Spleen (tissue), 13 donors: ENCODE measurements at places on chromosomes 1 and 21.

GRCh38 chr1:225695578-225696337 is 42.8 kb upstream of the ENAH start:
- no peak for DNase-seq

GRCh38 chr1:51631747-51632146 is 14.9 kb downstream of the OSBPL9 start:
- no peak for DNase-seq

GRCh38 chr1:109790735-109791494 is 27.2 kb upstream of the EPS8L3 start:
- DNase-seq: peak; percentile 94

GRCh38 chr1:231653632-231654031 is 27.0 kb downstream of the DISC1 start:
- DNase-seq: no peak

DNA sequence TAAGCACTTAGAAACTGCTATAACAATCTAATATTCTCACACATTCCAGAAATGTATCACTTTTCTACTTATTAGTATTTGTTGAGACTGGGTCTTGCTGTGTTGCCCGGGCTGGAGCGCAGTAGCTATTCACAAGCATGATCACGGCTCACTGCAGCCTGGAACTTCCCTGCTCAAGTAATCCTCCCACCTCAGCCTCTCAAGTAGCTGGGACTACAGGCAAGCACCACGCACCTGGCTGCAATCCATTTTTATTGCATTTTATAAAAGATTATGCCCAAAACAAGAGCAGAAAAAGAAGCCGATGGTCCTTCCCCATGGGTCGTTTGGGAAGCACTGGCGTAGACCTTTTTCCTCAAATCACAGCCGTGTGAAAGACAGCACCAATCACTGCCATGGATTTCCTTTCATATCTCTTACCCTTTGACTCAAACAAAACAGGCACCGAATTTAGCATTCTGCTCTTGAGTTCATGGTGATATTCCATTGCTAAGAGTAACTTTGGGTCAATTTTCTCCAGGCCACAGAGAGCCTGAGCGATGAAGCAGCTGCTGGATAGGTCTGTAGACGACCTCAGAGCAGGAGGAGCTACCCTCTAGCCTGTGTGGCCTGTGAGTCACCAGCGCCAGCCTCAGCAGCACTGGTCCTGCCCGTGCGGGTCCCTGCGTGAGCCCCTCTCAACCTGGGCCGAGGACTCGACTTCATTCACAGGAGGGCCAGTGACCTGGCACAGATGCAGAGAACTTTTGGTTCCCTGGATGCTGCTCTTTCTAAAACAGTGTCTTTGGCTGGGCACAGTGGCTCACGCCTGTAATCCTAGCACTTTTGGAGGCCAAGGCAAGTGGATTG is 80.8 kb downstream of the PIK3CD start:
- DNase-seq: no peak

GRCh38 chr1:190754666-190755065 is 277.0 kb upstream of the BRINP3 start:
- DNase-seq: no peak

DNA sequence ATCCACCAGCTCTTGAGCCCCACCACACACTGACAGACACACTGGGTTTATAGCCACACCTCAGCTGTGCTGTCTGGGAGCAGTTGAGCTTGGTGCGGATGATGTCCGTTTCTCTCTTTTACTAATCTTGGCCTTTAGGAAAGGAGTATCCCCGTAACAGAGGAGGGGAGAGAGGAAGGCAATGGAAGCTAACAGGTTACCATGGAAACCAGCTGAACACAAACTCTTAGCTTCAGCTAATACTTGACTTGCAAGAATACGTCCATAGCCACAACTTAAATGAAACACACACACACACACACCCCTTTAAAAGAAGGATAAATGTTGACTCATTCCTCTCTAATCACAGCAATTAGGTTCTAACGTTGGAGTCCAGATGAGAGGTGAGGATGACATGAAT is 28.0 kb upstream of the LRRN2 start:
- DNase-seq: no peak

- DNase-seq: no peak
Measured at GRCh38 chr21:14353726-14354125, 29.2 kb downstream of the HSPA13 start.

DNA sequence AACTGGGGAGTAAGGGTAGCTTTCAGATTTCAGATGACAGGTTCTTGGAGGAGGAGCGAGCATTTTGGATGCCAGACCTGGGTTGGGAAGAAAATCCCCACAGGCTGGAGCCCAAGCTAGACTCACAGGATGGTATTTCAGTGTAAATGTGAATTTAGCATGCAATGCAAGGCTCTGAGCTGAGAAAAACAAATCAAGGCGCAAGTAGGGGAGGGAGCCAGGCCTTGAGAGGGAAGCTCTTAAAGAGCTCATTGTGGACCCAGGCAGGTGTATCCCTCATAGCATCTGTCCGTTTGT is 386.1 kb downstream of the MATN1 start:
- DNase-seq: no peak

GRCh38 chr1:222096883-222097282 is 355.0 kb upstream of the DUSP10 start:
- DNase-seq: no peak

GRCh38 chr1:161727256-161727924 is 6.0 kb downstream of the FCRLB start:
- no peak for DNase-seq

- no peak for DNase-seq
Measured at GRCh38 chr21:34126269-34126668, 52.9 kb downstream of the MRPS6 start.

DNA sequence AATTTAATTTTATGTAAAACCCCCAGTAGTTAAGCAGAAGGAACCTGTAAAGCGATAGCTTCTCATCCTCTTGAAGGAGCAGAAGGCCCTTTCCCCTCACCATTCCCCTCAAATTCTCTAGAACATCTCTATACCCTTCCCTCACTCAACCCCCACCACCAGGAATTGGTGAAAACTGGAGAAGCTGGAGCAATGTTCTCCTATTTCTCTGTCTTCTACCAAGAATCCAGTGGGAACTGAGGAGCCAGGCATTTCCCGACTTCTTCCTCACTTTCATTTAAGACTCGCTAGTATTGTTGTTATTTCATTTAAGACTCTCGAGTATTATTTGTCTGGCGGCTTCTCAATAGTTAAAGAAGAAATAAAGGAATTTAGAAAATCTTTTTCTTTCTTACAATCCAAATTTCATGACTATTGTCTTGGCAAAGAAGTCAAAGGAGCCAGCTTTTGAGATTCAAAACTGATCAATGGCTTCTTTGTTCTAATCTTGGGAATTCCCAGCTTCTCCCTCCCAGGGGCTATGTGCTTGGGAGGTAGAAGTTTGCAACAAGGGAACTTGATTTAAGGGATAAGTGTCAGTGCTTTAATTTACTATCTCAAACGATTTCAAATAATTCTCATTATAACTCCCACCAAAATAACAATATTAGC is 253.3 kb upstream of the ADGRL2 start:
- DNase-seq: no peak

- DNase-seq: no peak
Measured at GRCh38 chr1:81287411-81288080, 513.2 kb upstream of the ADGRL2 start.

DNA sequence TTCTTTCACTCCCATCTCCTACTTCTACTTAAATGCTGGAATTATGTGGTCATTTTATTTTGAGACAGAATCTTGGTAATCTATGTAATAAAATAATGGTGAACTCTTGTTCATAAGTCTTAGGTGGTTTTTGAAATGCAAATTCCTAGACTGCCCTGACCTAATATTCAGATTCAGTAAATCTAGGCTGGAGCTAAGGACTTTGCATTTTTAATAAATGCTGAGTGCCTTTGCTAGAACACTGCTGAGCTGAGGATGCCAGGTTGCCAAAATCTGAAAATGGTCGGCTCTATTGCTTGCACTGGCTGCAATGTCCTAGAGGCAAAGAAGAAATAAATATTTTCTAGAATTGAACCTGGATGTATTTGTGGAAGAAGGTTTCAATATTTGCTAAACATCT is 187.4 kb downstream of the HMCN1 start:
- no peak for DNase-seq

- no peak for DNase-seq
Measured at GRCh38 chr1:208933984-208934525, 649.5 kb upstream of the CAMK1G start.

DNA sequence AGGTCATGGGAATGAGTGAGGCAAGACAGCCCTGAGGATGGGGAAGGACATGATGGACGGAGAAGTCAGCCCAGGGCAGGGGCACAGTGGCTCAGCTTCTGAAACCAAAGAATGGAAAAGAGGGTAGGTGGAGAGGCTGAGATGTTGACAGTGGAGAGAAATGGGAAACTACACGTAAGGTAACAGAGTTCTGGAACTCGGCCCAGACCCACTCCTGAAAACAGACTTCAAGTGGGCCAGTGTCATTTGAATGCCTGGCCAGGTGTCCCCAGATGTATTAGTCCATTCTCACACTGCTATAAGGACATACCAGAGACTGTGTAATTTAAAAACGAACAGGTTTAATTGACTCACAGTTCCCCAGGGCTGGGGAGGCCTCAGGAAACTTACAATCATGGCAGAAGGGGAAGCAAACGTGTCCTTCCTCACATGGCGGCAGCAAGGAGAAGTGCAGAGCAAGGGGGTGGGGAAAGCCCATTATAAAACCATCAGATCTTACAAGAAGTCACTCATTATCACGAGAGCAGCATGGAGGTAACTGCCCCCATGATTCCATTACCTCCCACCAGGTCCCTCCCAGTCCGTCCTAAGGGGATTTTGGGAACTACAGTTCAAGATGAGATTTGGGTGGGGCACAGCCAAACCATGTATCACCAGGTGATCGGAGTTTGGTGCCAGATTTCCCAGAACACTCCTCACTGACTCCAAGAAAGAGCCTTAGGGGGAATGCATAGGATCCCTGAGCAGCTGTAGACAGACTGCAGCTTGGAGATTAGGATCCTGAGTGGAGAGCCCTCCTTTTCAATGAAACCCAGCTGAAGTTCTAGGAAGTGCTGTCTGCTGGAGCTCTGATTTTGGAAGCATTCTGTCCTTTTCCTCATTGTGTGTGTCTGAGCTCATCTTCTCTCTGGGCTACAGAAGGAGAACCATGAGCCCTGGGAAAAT is 40.3 kb downstream of the FHAD1 start:
- DNase-seq: no peak

- no peak for DNase-seq
Measured at GRCh38 chr1:43241413-43241836, 28.4 kb upstream of the TMEM125 start.

- no peak for DNase-seq
Measured at GRCh38 chr1:76491737-76492136, 375.5 kb upstream of the ST6GALNAC5 start.

GRCh38 chr1:115648717-115649691 is 7.2 kb downstream of the VANGL1 start:
- DNase-seq: no peak

DNA sequence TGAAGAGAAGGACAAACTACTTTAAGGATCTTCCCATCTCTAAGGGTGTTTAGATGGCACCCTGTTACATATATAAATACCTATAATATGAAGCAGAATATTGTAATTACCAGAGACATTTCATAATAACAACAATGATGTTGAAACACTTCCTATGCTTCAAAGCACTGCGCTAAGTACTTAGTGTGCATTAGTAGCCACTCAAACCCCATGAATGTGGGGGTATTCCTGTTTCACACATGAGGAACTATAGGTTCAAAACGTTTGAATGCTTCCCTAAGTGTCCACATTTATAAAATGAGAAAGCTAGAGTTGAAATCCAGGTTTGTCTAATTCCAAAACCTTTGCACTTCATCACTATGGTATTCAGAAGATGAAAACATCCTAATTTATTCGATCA is 18.5 kb upstream of the OR10J5 start:
- DNase-seq: no peak

- no peak for DNase-seq
Measured at GRCh38 chr1:103514920-103515503, 10.5 kb upstream of the RNPC3 start.

DNA sequence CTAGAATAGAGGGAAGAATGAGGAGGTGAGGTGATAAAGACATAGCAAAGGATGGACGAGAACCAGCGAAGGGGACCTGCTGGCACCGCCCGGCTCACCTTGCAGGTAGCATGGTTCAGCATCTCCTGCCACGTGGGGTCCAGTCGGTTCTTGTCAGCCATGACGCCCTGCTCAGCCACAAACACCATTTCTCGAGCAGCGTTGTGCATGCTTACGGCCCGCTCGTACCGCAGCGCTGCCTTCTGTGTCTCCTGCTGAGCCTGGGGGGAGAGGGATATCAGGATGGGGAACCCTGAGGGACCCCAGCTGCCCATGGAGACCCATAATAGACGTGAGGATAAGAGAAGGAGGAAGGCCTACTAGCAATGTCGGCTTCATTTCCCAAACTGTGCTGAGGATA is 11.4 kb downstream of the SH3BP5L start:
- peak; percentile 71 for DNase-seq
